ENCODE measurements at places on chromosomes 2 and 18.

- no peak for DNase-seq
Measured at GRCh38 chr2:241033336-241033987, 35.0 kb downstream of the SNED1 start.

DNA sequence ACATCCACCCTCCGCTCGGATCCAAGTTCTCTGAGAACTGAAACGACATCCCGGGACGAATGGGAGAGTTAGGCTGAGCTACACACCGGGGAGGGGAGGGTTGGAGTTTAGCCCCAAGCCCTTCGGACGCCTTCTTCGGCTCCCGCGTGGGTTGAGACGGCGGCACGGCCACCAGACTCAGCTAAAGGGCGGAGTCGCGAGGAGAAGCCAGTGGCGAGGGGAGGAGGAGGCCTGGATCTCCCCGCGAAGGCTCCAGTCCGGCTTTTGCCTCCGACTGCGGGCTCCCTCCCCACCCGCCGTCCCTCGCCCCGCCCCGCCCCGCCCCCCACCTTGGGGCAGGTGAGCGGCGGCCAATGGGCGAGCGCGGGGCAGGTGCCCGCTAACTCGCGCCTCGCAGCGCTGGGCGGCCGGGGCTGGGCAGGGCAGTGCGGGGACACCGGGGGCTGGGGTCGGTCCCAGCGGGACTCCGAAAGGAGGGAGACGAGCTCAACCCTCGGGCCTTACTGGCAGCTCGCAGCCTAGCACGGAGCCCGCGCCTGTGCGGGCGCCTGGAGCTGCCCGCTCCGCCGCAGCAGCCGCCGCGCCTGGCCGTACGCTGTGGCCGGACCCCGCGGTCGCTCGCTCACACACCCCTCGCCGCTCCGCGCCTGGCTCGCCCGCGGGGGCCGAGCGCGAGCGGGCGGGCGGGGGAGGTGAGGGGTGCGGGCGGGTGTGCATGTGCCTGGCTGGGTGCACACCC is at the start of gene EMX1:
TSS of gene EMX1 (plus strand) at position 382 of the 739 bp plus-strand sequence. CDS start at position 716, 334 bp downstream.
- DNase-seq: no peak

- no peak for DNase-seq
Measured at GRCh38 chr18:42588786-42589185, 526.7 kb downstream of the RIT2 start.

- DNase-seq: no peak
Measured at GRCh38 chr18:36798738-36799473, 29.9 kb downstream of the TPGS2 start.

GRCh38 chr2:48934807-48935206 is 179.3 kb upstream of the LHCGR start:
- DNase-seq: no peak

GRCh38 chr2:82740527-82740926 is 1718.6 kb downstream of the SUCLG1 start:
- no peak for DNase-seq

GRCh38 chr2:172227719-172228118 is 125.0 kb upstream of the DLX2 start:
- DNase-seq: no peak

GRCh38 chr2:80128080-80128479 is 176.5 kb downstream of the LRRTM1 start:
- DNase-seq: no peak

DNA sequence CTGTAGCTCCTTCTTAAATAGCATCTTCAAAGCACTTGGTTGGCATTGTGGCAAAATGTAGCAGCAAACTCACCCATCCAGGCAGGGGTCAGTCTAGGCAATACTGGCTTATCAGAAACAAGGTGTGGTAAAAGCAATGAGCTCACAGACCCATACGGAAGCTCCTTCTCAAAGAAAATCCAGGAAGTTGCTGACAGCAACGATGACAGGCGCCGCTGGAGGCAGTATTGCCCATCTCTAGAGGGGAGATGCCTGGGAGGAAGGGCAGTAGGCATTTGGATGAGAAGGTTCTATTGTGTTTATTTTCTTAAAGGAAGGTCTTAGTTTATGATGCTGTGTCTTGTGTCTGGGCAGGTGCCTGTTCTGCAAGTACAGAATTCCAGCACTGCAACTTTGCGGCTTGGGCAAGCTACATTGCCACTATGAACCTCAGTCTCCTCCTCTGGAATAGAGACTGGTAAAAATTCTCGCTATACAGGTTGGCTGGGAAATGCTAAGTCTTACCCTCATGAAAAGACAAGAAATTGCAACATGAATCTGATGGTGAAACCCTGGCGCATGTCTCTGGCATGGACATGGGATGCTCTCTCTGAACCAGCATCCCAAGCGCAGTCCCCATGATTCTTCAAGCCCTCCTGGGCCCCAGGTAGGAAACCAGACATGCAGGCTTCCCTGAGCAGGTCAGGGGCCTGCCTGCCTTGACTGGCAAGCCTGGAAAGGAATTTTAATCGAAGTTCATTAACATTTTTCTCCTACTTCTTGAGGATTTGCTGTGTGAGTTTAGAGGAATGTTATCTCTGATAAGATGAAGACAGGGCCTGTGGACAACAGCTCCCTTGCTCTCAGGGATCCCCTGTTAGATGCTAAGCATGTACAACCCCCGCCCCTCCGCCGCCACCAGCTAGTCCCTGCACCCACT is 156.0 kb downstream of the TFCP2L1 start:
- DNase-seq: no peak

GRCh38 chr2:239106314-239106908 is 258.5 kb downstream of the TWIST2 start:
- no peak for DNase-seq

GRCh38 chr2:29519338-29519925 is 402.0 kb downstream of the ALK start:
- no peak for DNase-seq

- DNase-seq: no peak
Measured at GRCh38 chr2:68318914-68319397, 793 bp downstream of the CNRIP1 start.

DNA sequence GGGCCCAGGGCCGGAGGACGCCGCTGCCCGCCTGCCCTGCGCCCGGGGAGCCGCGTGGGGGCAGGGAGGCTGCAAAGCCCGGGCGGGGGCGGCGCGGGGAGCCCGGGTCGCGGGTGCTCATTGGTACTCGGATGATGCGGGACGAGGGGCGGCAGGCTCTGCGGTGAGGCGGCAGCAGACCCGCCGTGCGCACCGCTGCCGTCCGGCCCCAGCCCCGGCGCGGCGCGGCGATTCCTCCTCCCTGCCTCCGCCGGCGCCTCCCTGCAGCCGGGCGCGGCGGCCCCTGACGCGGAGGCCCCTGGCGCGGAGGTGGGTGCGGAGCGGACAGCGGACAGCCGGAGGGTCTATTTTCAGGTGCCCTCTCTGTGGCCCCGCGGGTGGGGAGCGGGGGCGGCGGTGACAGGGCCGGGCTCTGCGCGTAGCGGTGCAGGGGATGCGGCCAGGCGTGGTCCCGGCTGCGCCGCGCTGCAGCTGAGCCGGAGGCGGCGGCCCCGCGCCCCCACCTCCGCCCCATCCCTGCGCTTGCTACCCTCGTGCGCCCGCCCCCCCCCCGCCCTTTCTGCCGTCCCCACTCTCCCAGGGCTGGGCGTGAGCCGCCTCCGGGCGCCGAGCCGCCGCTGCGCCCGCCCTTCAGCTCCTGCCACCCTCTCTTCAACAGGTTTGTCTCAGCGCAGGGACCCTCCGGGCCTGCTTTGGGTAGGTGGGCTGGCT is 640 bp downstream of the SPTBN1 start:
- DNase-seq: no peak

DNA sequence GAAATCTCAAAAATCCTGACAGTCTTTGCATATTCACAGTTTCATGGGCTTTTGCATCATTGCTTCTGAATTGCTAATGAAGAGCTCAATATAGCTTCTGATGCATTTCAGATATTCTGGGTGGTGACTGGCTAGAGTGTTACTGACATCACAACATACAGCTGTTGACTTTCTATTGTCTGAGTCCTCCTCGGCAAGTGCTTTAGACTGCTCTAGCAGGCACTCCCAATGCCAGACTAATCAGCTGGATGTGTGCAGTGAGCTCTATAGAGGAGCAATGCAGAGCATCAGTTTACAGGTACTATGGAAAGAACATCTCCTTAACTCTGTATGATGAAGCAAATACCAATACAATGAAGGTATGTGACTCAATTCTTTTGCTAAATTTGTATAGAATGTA is 54.9 kb downstream of the R3HDM1 start:
- no peak for DNase-seq

- no peak for DNase-seq
Measured at GRCh38 chr2:126849486-126849885, 49.2 kb upstream of the TEX51 start.

DNA sequence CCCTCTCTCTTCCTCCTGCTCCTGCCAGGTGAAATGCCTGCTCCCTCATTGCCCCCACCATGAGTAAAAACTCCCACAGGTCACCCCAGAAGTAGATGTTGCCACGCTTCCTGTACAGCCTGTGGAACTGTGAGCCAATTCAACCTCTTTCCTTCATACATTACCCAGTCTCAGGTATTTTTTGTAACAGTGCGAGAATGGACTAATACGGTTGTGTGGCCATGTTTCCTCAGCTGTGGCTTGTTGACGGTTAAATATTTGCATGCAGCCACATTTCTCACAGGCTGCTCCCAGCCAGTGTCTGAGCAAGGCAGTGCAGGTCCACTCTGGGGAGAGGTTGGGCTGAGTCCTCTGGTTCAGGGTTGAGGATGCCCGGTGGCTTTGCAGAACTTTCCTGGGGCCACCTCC is 27.8 kb upstream of the COPS8 start:
- no peak for DNase-seq

GRCh38 chr2:196445991-196446390 is 193.5 kb upstream of the CCDC150 start:
- no peak for DNase-seq
